ENCODE measurements at places on chromosomes 3 and 15. TPM values are rescaled to one million over a fixed set of nuclear protein-coding genes. Genes with fewer than 3 reads are reported as not detected.

PFKFB4 gene
- 1.4 TPM for total RNA-seq

MYEF2 gene
- 7.0 TPM for total RNA-seq

ALG1L2 gene
- not detected for total RNA-seq

CNTN4 gene
- not detected for total RNA-seq

CP gene
- total RNA-seq: 0.81 TPM

AP3B2 gene
- total RNA-seq: not detected

ZBED2 gene
- not detected for total RNA-seq

INSYN1 gene
- total RNA-seq: 0.13 TPM

GPR62 gene
- total RNA-seq: not detected

UROC1 gene
- not detected for total RNA-seq

FAN1 gene
- 7.1 TPM for total RNA-seq

All from bladder microvascular endothelial cell (primary cell).